ENCODE measurements at places on chromosomes 12 and 14. TPM values are rescaled to one million over a fixed set of nuclear protein-coding genes. Genes with fewer than 3 reads are reported as not detected.

DNA sequence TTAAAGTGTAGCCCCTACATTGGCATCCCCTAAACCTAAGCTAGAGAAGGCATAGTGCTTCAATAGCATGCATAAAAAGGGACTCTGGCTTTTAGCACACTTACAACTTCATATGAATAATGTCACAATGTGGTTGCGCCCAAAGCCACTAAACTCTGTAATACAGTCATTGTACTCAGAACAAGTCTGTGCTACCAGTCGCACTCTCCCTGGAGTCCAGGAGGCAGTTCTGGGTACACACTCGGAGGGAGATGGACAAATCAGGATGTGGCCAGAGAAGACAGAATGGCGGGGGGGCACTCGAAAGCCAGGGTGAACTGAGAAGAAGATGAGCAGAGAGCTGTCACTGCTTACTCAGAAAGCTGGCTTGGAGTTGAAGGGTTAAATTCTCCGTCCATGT, 10.6 kb downstream of the SAMD4A start:
- H3K4me3 ChIP-seq, result no peak overlapping the region
- H3K27me3 ChIP-seq, result no peaks in the 10 kb centered on the region
- H3K4me1 ChIP-seq, result no peaks in the 10 kb centered on the region
- no peaks in the 10 kb centered on the region for H3K36me3 ChIP-seq
- no peak overlapping the region for H3K27ac ChIP-seq

DNA sequence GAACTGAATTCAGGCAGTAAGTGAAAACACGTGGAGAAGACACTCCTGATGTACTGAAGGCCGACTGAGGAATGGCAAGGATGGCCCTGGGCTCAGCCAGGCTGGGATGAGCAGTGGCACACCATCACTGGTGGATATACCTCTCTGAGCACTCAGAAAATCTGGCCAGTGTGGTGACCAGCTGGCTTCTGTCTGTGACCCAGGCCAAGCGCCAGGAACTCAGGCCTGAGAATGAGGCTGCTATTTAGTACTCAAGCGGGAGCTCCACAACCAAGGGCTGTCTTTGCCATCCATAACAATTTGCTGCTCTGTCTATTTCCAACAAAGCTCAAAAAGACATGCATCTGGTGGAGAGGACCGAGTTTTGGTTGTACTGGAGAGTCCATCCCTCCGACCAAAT, 586.3 kb downstream of the BCL11B start:
- DNase-seq, result no peak
- H3K4me3 ChIP-seq, result no peak overlapping the region
- H3K36me3 ChIP-seq, result no peaks in the 10 kb centered on the region
- H3K27ac ChIP-seq, result no peak overlapping the region
- no peaks in the 10 kb centered on the region for H3K27me3 ChIP-seq
- H3K4me1 ChIP-seq, result no peaks in the 10 kb centered on the region

The NKX2-8 gene
- total RNA-seq, result not detected

DNA sequence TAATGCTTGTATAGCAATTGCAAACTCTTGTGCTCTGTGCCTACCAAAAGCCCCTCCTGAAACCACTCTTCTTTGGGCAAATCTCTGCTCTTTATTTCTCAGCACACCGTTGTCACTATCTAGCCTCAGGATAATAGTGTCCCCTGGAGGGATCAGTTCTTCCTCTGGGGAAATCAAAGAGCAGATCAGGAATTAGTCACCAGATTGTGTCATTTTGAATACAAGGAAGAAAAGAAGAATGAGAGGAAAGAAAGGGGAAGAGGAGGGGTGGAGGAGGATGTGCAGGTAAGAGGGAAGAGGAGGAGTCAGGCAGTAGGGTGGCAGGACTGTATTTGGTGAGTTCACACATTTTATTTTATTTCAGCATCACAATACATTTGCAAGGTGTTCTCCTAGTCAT, 256.4 kb downstream of the GRIN2B start:
- H3K36me3 ChIP-seq, result no peaks in the 10 kb centered on the region
- no peak overlapping the region for H3K27ac ChIP-seq
- no peak for DNase-seq
- no peak overlapping the region for H3K4me3 ChIP-seq
- H3K27me3 ChIP-seq, result no peaks in the 10 kb centered on the region

DNA sequence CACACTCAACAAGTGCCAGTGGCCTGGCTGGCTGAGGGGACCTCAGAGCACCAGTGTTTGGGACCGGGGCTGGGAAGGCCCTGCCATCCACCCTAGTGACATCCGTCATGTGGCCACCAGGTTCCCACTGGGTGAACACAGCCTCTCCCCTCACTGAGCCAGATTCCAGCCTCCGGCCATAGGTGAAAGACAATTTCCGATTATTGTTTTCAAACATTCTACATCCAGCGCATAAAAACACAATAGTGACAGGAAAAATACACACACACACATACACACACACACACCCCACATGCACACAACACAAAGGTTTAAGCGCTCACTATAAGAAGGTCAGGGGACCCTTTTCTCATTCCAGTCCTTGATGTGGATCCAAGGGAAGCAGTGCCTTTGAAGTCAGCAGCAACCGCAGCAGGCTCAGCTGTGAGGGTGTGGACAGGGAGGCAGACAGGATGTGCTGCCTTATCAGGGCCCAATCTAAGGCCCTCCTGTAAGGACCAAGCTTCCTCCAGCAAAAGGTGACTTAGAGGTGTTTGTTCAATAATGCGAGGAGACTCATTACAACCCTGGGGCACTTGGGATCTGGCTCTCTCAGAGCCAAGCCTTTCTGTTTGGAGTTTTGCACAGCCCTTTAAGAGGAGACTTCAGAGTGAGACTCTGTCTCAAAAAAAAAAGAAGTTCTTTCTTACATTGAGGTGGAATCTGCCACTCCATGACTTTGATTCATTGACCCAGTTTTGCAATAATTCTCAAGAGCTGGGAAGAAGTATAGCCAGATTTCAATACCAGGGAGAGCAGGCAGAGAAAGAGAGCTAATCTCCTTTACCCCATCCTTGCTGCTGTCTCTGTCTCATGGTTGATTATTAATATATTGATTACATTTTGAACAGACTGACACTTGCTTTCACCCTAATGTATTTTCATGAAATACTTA, 227.8 kb downstream of the ZFP36L1 start:
- DNase-seq, result no peak
- no peaks in the 10 kb centered on the region for H3K4me1 ChIP-seq
- H3K4me3 ChIP-seq, result no peak overlapping the region
- H3K36me3 ChIP-seq, result no peaks in the 10 kb centered on the region

DNA sequence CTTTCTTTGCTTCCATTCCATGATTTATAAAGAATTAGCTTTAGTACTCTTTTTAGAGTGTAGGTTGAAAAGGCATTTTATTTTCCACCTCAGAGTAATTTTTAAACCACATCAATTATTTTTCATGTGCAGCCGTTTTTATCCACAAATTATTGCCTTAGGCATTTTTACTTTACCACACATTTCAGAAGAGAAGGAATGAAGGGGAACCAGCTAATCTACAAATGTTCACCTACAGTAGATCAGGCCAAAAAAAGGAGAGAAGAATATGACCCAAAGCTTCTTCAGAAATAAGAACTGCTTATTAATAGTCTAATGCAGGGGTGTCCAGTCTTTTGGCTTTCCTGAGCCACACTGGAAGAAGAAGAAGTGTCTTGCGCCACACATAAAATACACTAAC, 19.8 kb upstream of the NTN4 start:
- no peak overlapping the region for H3K4me3 ChIP-seq
- no peak for DNase-seq
- H3K36me3 ChIP-seq, result no peaks in the 10 kb centered on the region
- no peak overlapping the region for H3K27ac ChIP-seq

The RASAL1 gene
- 10.2 TPM for total RNA-seq

DNA sequence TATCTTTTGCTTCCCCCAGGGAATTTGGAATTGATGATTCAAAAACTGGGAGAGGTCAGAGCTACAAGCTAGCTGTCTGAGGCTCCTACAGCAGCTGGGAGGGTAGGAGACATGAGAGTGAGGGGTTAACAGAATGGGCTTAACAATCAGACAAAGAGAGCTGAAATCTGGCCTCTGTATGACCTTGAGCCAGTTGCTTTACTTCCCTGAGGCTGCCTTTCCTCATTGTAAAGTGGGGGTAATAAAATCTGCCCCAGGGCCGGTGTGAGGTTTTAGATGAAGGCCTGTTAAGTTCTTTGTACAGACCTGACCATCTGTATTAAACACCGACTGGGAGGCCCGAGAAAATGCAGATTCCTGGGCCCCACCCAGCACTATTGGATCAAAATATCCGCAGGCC, 164.3 kb upstream of the NOS1 start:
- H3K27me3 ChIP-seq, result no peaks in the 10 kb centered on the region
- no peak overlapping the region for H3K27ac ChIP-seq
- no peaks in the 10 kb centered on the region for H3K4me1 ChIP-seq
- DNase-seq, result no peak
- H3K36me3 ChIP-seq, result no peaks in the 10 kb centered on the region

- no peak overlapping the region for H3K27ac ChIP-seq
- H3K36me3 ChIP-seq, result no peaks in the 10 kb centered on the region
- DNase-seq, result no peak
- no peaks in the 10 kb centered on the region for H3K4me1 ChIP-seq
- no peak overlapping the region for H3K4me3 ChIP-seq
These were observed 88.2 kb downstream of the RASSF9 start for GRCh38 chr12:85747941-85748495.

GRCh38 chr12:72271451-72272090, 599 bp upstream of the TRHDE start:
- peak overlapping the region; percentile 19 for H3K4me3 ChIP-seq
- H3K27ac ChIP-seq, result no peak overlapping the region
- peaks cover 34% of the 10 kb centered on the region for H3K27me3 ChIP-seq
- peak; percentile 16 for DNase-seq
- H3K4me1 ChIP-seq, result no peaks in the 10 kb centered on the region

The TOMM20L gene
- not detected for total RNA-seq

- no peaks in the 10 kb centered on the region for H3K4me1 ChIP-seq
- H3K27ac ChIP-seq, result no peak overlapping the region
- H3K4me3 ChIP-seq, result no peak overlapping the region
These were observed 176.0 kb downstream of the CHST11 start for GRCh38 chr12:104632724-104633201.

DNA sequence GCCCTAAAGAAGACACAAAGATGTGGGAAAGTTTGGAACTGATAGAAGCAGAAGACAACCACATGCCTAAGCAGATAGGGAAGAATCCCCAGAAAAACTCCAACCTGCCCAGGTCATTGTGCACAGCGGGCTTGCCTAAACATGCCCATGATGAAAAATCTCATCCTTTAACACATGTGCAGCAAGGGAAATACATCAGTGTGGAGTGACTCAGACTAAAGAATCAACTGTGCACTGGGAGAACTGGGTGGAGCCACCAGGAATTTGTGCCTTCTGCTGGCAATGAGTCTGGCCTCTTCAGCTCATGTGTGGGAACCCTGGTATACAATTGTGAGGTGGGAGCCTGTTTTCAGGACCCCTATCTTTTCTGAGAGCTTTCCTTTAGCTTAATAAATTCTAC, 398.5 kb downstream of the FSCB start:
- no peaks in the 10 kb centered on the region for H3K36me3 ChIP-seq
- H3K27ac ChIP-seq, result no peak overlapping the region
- H3K4me1 ChIP-seq, result no peaks in the 10 kb centered on the region
- H3K4me3 ChIP-seq, result no peak overlapping the region

- no peak overlapping the region for H3K27ac ChIP-seq
- no peak overlapping the region for H3K4me3 ChIP-seq
- H3K27me3 ChIP-seq, result no peaks in the 10 kb centered on the region
These were observed 53.0 kb upstream of the KRR1 start for GRCh38 chr12:75564398-75564797.

DNA sequence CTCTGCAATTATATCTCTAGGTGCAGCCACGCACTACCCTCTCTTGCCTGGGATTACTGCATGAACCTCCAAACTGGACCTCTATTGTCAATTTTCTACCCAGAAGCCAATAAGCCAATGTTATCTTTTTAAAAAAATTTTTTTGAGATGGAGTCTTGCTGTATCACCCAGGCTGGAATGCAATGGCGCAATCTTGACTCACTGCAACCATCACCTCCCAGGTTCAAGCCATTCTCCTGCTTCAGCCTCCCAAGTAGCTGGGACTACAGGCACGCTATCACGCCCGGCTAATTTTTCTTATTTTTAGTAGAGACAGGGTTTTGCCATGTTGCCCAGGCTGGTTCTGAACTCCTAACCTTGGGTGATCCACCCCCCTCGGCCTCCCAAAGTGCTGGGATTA, 11.2 kb upstream of the PXN start:
- no peak overlapping the region for H3K4me3 ChIP-seq
- H3K27ac ChIP-seq, result no peak overlapping the region
- no peaks in the 10 kb centered on the region for H3K4me1 ChIP-seq
- DNase-seq, result no peak

GRCh38 chr12:112427760-112428159, 9.0 kb downstream of the PTPN11 start:
- H3K27ac ChIP-seq, result no peak overlapping the region
- no peaks in the 10 kb centered on the region for H3K4me1 ChIP-seq
- H3K27me3 ChIP-seq, result no peaks in the 10 kb centered on the region
- DNase-seq, result no peak
- no peak overlapping the region for H3K4me3 ChIP-seq

The MGST1 gene
- total RNA-seq, result 339 TPM
